Activated CD8-positive, alpha-beta memory T cell treated with anti-CD3 and anti-CD28 coated beads for 1 hour (primary cell): ENCODE measurements at places on chromosomes 5 and 9.

GRCh38 chr9:83633676-83634075, 10.7 kb downstream of the IDNK start:
- DNase-seq: no peak

GRCh38 chr9:5089737-5090136, 95.7 kb downstream of the INSL6 start:
- no peak for DNase-seq

- DNase-seq: no peak
Measured at GRCh38 chr5:135843571-135844337, 9.3 kb downstream of the SLC25A48 start.

GRCh38 chr9:2833096-2833495, 10.8 kb downstream of the PUM3 start:
- no peak for DNase-seq

GRCh38 chr5:128081111-128081851, 2.3 kb upstream of the SLC12A2 start:
- no peak for DNase-seq

DNA sequence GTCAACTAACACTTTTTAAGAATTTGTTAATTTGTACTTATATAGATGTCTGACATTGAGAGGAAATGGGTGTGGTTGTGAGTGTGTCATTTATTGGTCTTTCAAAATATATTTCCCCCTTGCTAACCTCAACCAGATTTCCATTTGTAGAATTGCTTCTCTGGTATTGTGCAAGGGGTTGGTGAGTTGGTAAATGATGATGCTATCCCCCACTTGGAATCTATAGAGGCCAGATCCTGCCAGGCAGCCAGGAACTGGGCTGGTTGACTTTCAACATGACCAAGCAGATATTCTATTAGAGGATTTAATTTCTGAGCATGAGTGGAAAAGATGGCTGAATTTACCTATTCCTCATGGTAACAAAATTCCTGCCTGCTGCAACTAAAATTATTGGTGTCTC, 306.6 kb upstream of the KIF2A start:
- no peak for DNase-seq

DNA sequence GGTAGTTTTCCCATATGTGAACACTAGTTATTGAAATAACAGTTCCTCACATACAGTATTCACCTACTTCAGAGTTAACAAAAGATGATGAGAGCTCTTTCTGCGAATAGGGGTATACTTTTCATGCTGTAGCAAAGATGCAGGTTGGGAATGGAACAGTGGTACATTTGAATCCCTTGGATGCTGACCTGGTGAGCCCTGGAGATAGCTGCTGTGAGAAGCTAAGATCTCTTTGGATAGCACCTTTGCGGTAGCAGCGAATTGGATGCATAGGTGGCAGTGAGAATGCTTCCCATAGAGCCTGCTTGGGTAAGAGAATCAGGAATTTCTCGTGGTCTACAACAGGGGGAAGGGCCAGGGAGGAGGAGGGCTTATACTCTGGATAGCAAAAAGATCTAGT, 61.2 kb downstream of the NUP214 start:
- DNase-seq: no peak

GRCh38 chr5:137280656-137281055, 218.5 kb downstream of the SPOCK1 start:
- no peak for DNase-seq

DNA sequence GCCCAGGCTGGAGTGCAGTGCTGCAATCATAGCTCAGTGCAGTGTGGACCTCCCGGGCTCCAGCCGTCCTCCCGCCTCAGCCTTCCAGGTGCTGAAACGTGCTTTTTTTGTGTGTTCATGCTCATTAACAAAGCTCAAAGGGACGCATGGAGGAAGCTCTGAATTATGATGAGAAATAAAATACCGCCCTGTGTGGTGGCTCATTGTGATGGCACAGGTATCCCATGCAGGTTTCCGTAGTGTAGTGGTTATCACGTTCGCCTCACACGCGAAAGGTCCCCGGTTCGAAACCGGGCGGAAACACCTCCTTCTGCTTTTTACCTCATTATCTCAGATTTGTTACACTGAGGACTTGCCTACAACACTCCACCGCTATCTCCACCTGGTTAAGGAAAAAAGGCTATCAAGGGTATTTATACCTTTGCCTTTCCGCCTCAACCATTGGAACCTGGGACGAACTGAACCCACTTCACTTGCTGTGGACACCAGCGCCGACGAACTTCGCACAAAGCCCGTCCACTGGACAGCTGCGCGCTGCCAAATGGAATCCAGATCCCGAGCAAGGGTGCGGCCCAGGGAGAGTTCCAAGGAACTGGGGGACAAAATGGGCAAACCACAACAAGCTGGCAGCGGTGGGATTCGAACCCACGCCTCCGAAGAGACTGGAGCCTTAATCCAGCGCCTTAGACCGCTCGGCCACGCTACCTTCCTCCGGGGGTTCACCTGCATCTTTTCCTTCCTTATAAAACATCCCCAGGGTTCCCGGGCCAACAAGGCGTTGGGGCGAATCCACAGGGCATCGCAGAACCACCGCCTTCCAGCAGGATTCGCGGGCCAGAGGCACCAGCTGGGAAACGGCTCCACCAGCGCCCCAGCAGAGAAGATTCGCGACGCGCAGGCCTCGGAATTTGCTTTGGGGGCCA, 26.3 kb downstream of the OR2V2 start:
- DNase-seq: no peak

DNA sequence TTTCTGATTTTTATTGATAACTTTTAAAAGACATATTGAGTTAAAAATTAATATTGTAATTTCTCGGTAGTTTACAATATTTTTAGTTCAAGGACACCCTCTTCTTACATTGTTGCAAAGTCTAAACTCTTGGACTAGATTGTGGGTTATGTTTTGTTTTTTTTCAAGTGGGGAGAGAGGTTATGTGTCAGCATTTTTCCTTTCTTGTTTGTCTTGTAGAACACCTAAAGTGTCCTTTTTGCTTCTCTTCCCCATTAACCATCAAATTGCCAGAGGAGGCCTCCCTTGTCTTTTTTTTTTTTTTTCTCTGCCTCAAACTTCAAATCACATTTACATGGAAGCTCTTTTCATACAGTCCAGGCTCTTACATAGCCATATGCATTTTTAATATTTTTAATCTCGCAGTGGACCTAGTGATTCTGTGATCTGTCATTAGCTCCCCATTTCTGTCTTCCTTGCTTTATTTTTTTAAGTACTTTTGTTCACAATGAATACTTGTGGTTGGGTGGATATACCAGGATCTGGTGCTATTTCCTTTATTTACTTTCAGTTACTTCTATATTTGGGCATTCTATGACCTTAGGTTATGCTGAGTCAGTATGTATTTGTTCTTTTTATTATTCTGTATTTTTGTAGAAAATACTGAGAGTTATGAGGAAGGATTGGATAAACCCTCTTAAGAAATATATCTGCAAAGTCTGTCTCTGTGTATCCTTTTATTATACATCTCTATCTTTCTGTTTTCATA, 2280.6 kb upstream of the ACO1 start:
- no peak for DNase-seq

DNA sequence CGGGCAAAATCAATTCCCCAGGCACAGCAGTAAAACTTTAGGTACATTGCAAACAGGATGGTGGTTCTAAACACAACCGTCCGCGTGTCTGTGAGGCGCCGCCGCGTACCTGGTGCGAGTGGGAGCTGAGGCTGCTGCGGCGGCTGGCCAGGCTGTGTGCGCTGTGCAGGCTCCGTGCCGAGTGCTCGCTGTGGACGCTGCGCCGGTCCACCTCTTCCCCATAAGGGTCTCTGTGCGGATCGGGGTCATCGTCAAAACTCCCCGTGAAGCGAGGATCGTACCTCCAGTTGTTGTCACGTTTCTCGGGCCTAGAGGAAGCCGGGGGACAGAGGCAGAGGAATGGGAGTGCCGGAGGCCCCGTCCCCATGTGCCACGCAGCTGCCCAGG, 16.7 kb downstream of the SEC16A start:
- DNase-seq: no peak

GRCh38 chr5:107955321-107955720, 284.6 kb upstream of the EFNA5 start:
- DNase-seq: no peak

DNA sequence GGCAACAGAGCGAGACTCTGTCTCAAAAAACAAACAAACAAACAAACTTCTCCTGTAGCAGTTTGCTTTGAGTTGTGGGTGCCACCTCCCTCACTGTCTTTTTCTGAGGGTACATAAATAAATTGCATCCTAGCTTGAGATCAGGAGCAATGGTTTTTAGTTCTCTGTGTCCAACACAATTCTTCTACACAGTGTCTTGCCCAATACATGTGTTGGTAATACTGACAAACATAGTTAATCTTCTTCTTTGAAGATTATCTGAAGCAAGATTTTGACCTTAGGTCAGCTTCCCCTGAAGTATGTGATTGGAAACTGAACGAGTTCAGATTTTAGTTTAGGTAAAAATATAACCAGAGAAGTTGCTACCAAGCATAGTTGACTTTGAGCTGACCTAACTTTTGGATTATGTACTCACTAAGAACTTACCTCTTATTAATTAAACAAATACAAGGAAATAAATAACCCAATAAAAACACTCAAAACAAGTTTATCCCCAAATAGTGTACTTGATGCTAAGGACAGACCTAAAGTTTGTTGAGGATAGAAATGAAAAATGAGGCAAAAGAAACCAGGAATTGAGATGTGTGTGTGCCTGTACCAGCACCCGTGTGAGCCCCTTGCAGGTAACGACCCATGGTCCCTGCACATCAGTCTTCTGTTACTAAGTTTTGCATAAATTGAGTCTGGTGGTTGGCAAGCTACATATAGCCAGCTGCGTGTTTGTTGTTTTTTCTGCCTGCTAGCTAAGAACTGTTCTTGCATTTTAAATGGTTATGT, 16.2 kb downstream of the TJP2 start:
- no peak for DNase-seq

- no peak for DNase-seq
Measured at GRCh38 chr9:69750085-69750484, 9.7 kb downstream of the PTAR1 start.

- DNase-seq: no peak
Measured at GRCh38 chr5:61216741-61217140, 54.5 kb upstream of the SMIM15 start.

- DNase-seq: no peak
Measured at GRCh38 chr9:109536859-109537258, 38.8 kb upstream of the PTPN3 start.

DNA sequence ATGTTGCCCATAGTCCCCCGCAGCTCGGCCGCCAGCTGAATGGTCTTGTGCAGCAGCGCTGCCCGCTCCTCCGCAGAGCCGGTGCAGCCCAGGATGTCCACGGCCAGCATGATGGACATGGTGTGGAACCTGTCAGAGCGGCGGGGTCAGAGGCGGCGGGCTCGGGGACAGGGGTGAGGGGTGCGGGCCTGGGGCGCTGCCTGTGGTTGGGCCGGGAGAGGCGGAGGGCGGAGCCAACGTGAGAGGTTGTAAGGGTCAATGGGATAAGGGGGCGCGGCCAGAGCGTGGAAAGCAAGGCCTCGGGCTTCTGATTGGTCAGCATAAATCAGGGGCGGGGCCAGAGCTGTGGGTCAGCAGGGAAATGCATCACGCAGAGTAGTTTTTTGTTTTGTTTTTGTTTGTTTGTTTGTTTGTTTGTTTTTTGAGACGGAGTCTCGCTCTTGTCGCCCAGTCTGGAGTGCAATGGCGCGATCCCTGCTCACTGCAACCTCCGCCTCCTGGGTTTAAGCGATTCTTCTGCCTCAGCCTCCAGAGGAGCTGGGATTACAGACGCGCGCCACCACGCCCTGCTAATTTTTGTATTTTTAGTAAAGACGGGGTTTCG, 6.8 kb upstream of the TOR2A start:
- DNase-seq: no peak

DNA sequence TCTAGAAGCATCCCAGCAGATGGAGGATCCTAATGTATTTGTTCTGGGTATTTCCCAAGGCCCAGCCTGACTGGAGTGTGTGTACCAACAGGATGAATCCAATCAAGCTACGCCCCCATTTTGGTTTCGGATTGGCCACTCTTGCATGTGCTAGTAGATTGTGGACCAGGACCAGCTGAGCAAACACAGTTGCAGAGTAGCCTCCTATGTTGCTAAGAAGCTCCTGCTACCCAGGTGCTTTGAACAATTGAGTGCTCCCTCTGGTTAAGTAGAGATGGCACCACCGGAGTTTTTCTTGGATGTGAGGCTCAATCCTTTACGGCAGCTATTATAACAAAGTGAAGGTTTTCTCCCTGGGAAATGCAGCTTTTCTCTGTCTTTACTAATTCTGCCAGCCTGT, 204.5 kb downstream of the NTRK2 start:
- no peak for DNase-seq

DNA sequence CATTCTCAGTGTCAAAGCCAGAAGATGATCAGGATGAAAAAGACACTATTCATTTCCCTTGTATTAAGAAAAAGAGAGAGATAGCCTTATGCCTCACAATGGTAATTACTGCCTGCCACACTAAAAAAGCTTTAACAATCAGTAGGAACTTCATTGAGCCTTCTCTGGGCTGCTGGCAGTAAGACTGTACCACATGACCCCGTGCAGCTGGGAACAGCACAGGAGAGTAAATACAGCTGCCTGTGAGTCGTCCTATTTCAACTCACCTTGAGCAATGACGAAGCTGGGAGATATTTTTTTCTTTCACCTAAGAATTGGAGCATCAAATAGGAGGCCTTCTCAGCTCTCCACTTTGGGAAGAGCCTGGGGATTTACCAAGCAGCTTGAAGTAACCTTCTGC, 316.3 kb downstream of the GABRB2 start:
- no peak for DNase-seq

DNA sequence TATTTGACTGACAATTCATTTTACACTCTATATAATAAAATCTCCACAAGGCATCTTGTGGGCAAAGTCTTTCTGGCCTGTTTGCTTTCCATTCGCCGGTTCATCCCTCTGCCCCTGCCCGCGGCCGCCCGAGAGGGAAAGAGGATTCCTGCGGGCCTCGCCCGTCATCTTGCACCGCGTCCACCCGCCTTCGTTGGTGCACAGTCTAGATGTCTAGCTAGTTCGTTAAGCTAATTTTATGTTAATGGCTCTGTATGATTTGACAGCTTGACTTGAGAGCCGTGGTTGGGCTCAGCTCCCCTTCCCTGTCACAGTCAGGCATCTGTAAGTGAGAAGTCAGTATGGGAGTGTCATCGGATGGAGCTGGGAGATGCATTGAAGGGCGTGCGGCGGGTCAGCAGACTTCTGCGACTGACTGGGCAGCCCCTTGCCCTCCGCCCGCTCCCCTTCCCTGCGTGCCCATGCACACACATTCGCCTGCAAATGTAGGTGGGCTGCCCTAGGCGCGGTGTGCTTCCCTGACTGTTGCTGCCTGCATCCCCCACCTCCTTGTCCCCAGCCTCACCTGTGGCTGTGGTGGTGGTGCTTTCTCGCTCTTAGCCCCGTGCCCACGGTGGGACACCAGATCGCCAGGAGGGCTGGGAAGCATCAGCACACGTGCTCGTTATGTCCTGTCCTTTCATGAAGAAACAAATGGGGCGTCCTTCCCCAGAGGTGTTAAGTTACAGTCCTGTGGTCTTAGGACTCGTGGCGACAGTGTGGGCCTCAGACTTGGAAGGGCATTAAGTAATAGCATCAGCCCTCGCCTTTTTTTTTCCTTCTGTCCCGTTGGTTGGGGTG, 25.9 kb upstream of the PRDM12 start:
- DNase-seq: no peak

- DNase-seq: no peak
Measured at GRCh38 chr5:69148981-69149675, 17.8 kb upstream of the CCNB1 start.
